ENCODE measurements at places on chromosomes 13 and 19.

DNA sequence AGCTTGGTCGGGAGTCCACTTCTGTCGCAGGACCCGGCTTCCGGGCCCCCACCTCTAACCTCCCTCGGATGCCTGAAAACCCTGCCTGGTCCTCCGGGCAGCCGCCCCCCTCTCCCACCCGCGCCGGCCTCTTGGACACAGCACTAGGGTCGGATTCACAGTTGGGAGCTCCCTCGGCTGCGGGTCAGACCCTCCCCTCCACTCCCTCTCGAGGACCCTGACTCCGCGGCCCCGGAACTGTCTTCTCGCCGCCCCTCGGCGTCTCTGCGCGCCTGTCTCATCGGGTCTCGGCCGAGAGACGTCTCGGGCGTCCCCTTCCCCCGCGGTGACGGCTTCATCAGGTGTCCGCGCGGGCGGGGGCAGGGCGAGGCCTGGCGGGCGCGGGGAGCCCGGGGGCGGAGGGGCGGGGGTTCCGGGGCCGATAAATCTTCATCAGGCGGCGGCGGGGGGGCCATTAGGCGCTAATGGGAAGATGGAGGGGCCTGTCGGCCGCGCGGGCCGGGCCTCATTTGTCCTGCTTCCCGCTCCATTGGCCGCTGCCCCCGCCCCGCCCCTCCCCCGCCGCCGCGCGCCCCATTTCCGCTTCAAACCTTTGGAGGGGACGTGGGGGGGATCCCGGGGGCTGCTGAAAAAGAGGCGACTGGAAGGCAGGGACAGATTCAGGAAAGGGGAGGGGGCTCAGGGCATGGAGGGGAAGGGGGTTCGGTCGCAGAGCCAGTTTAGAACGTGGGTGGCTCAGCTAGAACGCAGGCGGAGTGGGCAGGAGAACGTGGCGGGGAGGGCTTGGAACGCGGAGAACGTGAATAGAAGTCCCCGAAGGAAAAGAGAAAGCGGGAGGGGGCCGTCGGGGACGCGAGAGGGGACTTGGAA is 11.8 kb upstream of the ERFL start:
- no peak for DNase-seq

GRCh38 chr13:72093262-72093661 is 226.3 kb upstream of the DACH1 start:
- no peak for DNase-seq

- DNase-seq: no peak
These were observed 23.8 kb downstream of the NAXD start for GRCh38 chr13:110638814-110639806.

DNA sequence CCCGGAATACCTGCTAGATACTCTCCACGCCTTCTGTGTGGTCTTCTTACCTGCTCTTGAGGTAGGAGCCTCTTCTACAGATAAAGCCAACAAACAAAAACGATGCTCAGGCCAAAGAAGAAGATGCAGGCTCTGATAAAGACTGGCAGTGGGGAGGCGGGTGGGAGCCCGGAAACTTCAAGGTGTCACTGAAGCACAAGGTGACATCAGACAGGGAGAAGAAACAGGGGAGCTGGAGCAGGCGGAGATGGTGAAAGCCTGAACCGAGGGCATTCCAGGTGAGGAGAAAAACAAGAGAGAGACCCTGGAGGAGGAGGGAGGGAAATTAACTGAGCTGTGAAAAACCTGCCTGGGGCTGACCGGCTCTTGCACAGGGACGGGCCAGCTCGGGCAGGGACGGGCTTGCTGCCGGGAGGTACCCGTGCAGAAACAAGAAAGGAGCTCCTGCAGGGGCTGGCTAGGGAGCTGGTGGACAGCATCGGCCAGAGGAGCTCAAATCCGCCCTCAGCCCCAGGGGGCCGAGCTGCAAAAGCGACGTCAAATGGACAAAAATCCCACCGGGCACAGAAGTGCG is 19.0 kb downstream of the GNG7 start:
- DNase-seq: no peak

DNA sequence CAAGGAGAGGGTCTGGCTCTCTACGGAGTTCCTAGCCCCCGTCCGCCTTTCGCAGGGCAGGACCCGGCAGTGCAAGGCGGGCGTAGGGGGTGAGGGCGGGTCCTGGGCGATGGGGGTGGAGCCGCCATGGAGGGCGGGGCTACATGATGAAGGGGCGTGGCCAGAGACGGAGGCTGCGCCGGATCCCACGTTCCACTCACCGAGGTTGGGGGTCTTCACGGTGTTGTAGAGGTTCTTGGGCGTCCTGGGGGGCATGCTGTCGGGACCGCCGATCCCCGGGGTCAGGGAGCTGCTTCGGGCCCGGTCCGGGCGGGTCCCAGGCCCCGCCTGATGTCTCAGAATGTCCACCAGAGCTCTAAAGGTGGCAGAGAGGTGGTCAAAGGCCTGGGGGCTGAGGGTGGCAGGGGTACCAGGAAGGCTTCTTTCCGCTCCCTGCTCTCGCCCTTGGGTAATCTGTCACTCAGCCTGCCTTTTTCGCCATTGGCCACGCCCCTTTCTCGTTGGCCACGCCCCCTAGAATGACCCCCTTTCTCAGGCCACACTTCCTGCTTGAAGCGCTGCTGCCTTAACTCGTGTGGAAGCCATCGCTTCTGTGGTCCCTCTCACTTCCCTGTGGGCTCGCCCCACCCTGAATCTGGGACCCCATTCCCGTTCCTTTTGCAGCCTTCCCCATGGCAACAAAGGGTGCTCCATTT is 2.5 kb downstream of the SHISA7 start:
- DNase-seq: no peak

GRCh38 chr19:35265900-35266519 is 2.8 kb upstream of the USF2 start:
- no peak for DNase-seq

DNA sequence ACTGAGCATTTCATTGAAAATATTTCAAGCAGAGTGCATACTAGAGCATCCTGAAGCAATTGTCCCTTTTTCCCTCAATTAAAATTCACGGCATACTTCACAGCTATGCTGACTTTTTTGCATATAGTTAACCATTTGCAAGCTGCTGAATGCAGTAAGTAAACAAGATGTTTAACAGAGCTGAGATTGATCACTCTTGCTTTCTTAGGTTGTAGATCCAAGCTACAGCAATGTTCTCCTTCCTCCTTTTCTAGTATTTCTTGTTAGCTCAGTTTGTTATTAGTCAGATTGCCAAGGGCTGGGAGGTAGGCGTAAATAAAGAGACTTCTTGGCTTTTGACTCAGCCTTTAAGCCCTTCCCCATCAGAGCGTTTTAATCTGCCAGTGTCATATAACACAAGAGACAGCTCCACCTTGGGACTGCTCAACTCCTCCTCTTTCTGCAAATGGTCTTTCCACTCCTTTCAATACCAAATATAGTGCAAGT is at the start of gene SLITRK6:
Gene SLITRK6, minus strand, starts transcription at position 323 of the 486 bp plus-strand sequence. CDS start 2,911 bp downstream, outside the sequence.
- peak; percentile 63 for DNase-seq

DNA sequence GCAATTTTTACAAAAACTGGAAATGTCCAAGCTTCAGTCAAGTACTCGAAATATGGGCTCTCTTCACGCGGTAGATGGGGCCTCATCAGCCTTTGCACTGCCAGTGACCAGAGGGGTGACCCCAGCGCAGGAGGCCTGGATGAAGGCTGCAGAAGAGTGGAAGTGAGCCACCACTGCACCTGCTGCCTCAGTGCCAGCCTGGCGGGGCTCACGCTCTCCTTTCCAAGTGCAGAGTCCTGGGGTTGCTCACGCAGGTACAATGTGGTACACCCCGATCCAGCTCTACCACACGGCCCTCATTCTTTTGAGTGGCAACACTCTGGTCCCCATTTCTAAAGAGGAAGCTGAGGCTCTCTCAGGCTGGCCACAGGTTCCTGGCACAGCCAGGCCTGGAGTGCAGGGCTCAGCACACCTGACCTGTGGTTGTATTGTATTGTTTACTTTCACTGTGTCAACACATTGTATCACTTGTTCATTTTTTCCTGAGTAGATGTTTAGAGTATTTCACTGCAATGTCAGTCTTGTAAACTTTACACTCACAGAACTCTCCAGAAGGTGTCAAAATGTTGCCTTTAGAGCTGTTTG is 97.3 kb upstream of the SOX1 start:
- DNase-seq: no peak

DNA sequence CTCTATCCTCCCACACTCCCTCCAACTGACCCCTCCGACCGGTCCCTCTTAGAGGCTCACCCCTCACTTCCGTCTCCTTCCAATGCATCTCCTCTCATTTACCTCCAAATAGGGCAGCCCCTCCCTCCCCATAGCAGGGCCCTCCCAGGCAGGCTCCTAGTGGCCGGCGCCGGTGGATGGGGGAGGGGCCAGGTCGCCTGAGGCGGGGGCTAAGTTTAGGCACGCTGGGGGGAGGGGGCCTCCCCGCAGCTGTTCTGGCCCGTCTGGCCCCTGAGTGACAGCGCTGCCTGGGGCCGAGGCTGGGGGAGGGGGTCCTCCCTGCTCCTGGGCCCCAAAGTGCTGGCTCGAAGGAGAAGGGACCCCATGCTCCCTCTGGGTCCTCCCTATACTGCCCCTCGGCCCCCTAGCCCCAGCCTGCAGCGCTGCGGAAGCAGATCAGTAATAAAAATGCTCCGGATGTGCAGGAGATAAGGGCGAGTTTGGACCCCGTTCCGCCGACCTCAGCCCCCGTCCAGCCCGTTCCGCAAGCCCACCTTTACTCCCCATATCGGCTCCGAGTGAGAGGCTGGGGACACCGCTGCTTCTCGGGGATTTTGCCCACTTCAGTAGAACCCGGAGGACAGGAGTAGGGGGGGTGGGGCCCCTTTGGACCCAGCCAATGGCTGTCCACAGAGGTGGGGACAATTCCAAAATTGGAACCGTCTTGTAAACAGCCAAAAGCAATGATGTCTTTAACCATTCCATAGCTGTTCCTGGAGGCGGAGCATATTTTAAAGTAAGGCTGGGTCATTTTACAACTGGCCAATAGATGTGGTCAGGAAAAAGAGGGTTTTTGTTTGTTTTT is 4.0 kb downstream of the RTN2 start:
- peak; percentile 61 for DNase-seq

DNA sequence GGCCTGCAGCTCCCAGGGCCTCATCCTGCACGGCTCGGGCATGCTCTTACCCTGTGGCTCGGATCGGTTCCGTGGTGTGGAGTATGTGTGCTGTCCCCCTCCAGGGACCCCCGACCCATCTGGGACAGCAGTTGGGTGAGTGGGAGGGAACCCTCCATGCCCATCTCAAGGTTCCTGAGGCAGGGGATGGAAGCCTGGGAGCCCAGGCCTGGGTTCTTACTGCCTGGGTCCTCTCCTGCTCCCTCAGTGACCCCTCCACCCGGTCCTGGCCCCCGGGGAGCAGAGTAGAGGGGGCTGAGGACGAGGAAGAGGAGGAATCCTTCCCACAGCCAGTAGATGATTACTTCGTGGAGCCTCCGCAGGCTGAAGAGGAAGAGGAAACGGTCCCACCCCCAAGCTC is 3.2 kb downstream of the APLP1 start:
- DNase-seq: no peak

- DNase-seq: peak; percentile 43
These were observed 8.7 kb upstream of the GGACT start for GRCh38 chr13:100597253-100597652.

- no peak for DNase-seq
These were observed 21.2 kb downstream of the RCBTB2 start for GRCh38 chr13:48511621-48512230.

GRCh38 chr19:49058562-49058961 is 1.0 kb upstream of the CGB7 start:
- DNase-seq: peak; percentile 55

GRCh38 chr19:11242864-11243797 is 3.7 kb downstream of the ANGPTL8 start:
- DNase-seq: peak; percentile 61

GRCh38 chr13:75326173-75327134 is 155.5 kb downstream of the TBC1D4 start:
- DNase-seq: peak; percentile 11

- DNase-seq: no peak
These were observed 6.6 kb upstream of the DACH1 start for GRCh38 chr13:71873418-71874247.

- DNase-seq: no peak
These were observed 38.0 kb downstream of the ITGBL1 start for GRCh38 chr13:101490406-101491015.

GRCh38 chr13:45521297-45521696 is 56.6 kb downstream of the COG3 start:
- DNase-seq: peak; percentile 84

DNA sequence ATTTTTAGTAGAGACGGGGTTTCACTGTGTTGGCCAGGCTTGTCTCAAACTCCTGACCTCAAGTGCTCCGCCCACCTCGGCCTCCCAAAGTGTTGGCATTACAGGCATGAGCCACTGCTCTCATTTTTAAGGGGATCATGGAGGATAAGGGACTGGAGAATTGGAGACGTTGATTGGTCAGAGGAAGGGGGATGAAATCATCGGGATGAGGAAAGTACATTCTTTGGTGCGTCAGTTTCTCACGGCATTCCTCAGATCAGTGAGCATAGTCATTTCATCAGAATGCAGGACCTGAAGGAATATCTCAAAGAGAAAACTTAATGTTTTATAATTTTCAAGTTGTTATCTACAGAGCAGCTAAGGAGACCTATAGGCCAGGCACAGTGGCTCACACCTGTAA is 14.0 kb downstream of the ZNF114 start:
- peak; percentile 95 for DNase-seq

- DNase-seq: no peak
These were observed 724.5 kb downstream of the SLITRK6 start for GRCh38 chr13:85074543-85075313.

DNA sequence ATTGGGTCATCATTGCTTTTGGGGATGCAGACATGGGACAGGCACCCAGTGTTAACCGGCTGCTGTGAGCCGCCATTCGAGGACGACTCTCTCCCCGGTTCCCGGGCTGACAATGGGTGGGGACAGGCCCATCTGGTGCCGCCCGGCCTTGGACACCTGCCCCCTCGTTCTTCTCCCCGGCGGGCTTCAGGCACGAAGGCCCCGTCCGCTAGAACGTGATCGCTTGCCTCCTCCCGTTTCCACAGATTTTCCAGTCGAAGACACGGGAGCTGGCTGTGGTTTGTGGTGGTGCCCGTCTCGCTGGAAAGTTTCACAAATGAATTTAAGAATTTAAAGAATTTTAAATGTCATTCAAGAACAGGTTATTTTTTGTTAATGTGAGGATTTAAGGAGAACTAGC is 2.0 kb downstream of the PALM start:
- no peak for DNase-seq

DNA sequence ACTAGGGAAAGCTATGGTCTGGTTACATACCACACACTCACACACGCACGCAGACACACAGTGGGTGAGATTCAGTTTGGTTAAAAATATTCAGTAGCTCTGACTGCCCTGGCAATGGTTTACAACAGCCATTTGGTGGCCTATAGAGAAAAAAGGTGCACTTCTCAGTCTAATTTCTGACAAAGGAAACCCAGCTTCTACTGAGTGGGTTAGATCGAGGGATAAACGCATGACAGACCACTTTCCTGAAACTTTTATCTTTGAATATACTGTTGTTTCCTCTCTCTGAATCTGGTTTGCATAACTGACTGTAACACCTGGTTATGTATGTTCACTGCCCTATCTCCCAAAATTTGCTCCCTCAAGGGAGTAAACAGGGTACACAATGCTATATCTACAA is 2.5 kb downstream of the LIG4 start:
- no peak for DNase-seq

- DNase-seq: no peak
These were observed 14.4 kb downstream of the CEBPA start for GRCh38 chr19:33287927-33288326.

Data from fibroblast of skin of back (primary cell).